Ovary (tissue), 10 donors: ENCODE measurements at places on chromosomes 7 and 10. TPM values are rescaled to one million over a fixed set of nuclear protein-coding genes. Genes with fewer than 3 reads are reported as not detected.

Gene DBNL
- total RNA-seq, result 70.2 TPM

Gene SPOCK2
- total RNA-seq, result 2.6 TPM

Gene ZNF33A
- total RNA-seq, result 28.0 TPM

Gene GFRA1
- 22.3 TPM for total RNA-seq

Gene TMEM270
- not detected for total RNA-seq

Gene GALNT17
- 58.8 TPM for total RNA-seq

Gene TMEM176A
- 82.9 TPM for total RNA-seq

Gene ASNS
- 14.7 TPM for total RNA-seq

Gene KCND2
- total RNA-seq, result 3.2 TPM

Gene FGF8
- not detected for total RNA-seq
